ENCODE measurements at places on chromosomes 2 and 18.

- DNase-seq: no peak
Observed at GRCh38 chr2:237861875-237862527, 2.6 kb downstream of the RAMP1 start.

DNA sequence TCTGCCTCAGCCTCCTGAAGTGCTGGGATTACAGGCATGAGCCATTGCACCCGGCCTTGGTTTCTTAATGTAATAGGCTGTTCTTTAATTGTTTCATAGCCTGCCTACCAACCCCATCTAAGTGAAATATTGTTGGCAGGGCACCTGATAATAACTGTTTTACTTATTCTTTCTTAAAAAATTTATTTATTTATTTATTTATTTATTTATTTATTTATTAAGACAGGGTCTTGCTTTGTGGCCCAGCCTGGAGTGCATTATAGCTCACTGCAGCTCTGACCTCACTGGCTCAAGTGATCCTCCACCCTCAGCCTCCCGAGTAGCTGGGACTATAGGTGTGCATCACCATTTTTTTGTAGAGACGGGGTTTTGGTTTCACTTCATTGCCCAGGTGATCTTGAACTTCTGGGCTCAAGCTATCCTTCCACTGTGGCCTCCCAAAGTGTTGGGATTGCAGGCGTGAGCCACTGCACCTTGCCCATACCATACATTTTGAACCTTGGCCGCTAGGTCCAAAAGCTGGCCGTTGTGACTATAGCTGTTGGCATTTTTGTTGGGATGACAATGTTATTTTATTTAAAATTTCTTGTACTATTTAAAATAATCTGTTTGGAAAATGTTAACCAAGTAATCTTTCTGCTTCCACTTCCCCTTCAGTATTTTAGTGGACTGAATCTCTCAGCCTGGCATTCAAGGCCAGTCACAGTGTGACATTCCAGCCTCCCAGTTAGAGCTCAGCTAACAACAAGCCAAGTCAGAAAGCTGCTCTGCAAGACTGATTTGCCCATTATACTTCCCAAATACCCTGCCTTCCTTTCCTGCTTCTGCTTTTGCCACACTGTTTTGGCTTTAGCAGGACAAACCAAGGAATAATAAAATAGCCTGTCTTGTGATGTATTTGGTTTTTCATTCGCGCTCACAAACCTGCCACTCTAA is 52.4 kb downstream of the BABAM2 start:
- DNase-seq: no peak

DNA sequence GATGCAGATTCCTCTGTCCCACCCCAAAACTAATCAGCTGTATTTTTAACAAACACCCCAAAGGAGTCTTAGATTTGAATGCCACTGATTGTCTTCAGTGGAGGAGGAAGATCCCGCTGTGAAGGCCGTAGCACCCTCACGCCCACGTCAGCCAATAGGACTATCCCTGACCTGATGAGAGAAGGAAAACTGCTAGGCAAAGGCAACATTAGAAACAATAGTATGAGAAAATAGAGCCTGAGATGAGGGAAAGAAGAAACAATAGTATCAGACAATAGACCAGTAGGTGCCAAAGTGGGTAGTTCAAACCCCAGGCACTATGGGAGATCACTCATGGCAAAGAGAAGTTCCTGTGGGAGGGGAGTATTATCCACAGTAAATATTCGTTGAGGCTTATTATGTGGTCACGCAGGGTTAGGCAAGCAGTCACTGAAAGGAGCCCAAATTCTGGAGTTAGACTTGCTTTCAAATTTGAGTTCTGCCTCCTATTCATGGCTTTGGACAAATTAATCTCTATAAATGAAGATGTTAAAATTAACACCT is 2.8 kb downstream of the PCBP1 start:
- no peak for DNase-seq

GRCh38 chr2:172972005-172972619 is 103.5 kb upstream of the MAP3K20 start:
- peak; percentile 48 for DNase-seq

DNA sequence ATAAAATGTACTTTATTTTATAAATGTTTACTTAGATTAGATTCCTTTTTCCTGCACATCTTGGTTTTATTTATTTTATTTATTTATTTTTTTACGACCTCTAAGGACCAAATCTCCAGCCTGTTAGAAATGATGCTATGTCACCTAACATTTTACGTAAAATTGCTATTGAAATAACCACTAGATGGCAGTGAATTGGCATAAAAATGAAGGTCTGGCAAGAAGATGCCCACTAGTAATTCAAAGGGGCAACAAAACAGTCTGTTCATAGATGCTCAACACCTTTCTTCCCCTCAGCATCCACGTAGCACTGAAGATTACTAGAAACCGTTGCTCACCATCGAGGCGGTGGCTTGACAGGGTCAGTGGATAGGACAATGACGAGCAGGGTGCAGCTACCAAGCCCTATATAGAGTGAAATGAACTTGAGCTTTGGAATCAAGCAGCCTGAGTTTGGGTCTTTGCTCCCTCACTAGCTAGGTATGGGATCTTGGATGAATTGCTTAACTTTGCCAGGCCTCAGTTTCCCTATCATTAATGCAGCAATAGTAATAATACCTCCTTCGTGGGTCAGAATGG is 128.7 kb upstream of the L3MBTL4 start:
- DNase-seq: peak; percentile 50

- DNase-seq: peak; percentile 48
Observed at GRCh38 chr2:168300460-168300859, 53.1 kb upstream of the STK39 start.

GRCh38 chr18:37346048-37346447 is 219.6 kb downstream of the CELF4 start:
- DNase-seq: peak; percentile 24

GRCh38 chr2:219022616-219023015 is 18.7 kb downstream of the CFAP65 start:
- DNase-seq: no peak

GRCh38 chr2:166091439-166091838 is 36.4 kb downstream of the SCN1A start:
- no peak for DNase-seq

GRCh38 chr2:20650393-20650876 is 463 bp downstream of the HS1BP3 start:
- peak; percentile 23 for DNase-seq

DNA sequence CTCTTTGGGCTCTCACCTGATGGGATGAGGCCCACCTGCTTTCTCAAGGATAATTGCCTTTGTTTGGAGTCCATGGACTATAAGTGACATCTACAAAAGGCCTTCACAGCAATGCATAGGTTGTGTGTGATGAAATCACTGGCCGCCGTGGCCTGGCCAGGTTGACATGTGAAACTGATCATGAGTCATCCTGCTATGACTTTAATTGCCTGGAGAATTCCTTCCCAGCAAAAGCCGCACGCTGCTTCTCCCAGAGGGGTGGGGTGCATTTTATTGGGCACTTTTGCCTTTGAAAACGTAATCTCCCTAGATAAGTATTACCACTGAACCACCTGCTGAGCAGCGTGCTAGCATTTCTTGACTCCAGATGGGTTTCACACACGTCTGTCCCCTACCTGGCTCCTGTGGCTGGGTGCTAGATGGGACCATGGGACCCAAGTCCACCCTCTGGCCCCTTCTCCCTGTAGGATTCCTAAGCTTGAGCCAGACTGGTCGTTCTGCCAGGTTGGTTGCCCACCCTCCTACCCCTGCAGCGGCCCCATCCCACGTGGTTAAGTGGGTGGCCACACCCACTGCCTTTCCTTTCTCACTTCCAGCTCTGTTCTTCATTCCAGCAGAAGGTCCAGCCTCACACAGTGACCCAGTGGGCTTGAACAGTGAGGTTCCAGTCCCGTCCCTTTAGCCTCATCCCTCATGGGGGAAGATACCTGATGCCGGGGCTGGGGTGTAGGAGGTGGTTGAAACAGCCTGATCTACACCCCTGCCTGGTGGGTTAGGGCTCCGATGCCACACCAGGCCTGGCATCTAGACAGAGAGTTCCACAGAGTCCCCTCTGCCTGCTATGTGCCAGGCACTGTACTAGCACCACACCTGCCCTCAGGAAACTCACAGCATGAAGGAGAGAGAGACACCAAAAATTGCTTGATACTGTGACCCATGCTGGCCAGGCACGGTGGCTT is 89.6 kb downstream of the GBX2 start:
- peak; percentile 76 for DNase-seq

DNA sequence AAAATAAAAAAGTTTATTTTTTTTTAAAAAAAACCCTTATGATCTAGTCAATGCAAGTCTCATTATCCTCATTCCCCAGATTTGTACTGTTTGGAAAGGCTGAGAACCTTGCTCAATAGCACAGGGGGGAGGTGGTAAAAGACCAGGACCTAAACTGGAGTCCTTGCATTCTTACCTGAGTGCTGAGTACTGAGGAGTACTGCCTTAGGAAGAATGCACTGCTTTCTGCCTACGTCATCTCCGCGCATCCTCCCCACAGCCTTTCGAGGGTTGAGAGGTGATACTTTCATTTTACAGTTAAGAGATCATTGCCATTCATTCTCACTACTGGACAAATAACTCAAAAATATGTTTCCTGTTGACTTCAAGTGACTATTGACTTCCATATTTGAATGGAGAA is 73.8 kb downstream of the MAP3K20 start:
- DNase-seq: no peak

- DNase-seq: no peak
Observed at GRCh38 chr2:133123904-133124303, 444.4 kb downstream of the NCKAP5 start.

DNA sequence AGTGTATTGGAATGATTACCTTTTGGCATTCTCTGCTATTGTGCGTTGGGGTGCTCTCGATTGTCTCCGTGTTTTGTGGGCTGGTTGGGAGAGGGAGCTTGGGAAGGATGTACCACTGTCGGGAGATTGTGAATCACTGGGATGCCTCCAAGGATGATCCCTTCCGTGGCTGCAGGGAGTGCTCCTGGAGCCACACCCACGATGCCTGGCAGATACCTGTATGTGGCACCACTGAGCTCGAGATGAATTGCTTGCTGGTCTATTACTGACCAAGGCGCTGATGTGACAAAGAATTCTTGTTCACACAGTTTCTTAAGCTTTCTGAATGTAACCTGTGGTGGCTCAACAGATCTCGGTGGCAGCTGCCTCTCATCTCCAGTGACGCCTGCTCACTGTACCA is 159.7 kb upstream of the LHCGR start:
- DNase-seq: no peak

GRCh38 chr2:216680951-216681629 is 14.3 kb downstream of the IGFBP5 start:
- DNase-seq: no peak

- DNase-seq: peak; percentile 17
Observed at GRCh38 chr2:203062126-203062525, 47.5 kb downstream of the NBEAL1 start.

- DNase-seq: no peak
Observed at GRCh38 chr2:204226305-204226880, 289.8 kb downstream of the ICOS start.

DNA sequence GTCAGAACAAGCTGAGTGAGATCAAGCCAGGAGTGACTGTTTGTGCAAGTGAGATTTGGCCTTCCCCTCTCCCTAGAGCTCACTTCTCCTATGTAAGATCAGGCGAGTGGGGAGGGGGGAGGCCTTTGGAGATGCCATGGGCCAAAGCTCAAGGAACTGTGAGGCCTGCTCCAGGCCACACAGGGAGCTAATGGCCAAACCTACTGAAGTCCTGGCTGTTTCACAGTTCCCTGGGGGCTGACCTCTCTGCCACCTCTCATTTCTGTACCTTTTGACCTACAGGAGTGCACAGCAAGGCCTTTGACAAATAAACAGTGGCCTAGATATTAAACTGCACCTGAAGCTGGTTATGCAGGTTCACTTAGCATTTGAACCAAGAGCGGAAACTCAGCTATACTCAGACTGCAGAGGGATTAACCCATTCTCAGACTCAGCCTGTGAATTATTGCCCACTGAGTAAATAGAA is 235.0 kb upstream of the NT5C1B start:
- no peak for DNase-seq

GRCh38 chr2:38935568-38936172 is 46.0 kb downstream of the ARHGEF33 start:
- peak; percentile 57 for DNase-seq

- DNase-seq: peak; percentile 4
Observed at GRCh38 chr18:42196651-42197050, 241.6 kb downstream of the PIK3C3 start.

DNA sequence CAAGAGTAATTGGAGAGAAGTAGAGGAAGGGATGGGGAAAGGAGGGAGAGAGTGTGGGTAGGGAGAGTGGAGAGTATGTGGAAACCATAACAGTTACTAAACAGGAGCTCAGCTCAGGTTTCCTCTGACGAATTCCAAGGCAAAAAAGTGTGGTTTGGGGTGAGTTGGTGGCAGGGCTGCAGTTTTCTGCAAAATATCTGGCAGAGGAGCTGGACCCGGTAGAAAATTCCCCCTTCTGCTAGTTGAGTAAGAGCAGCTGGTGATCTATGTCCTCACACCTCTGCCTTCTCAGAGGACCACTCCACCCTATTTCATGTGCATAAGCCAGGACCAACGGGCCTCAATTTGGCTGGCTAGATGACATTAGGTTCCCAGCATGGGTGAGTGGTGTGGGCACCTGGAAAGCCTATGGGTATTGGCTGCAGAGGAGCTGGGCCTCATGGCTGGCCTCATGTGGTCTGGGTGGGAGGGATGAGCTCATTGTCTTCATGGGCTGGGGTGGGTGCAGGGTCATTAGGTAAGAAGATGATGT is 13.2 kb downstream of the NRP2 start:
- DNase-seq: peak; percentile 90

GRCh38 chr2:168801961-168802858 is at the start of gene NOSTRIN:
Gene NOSTRIN, plus strand, starts transcription at chr2:168802637. Its CDS starts 10 bp downstream, at chr2:168802647.
- peak; percentile 7 for DNase-seq

DNA sequence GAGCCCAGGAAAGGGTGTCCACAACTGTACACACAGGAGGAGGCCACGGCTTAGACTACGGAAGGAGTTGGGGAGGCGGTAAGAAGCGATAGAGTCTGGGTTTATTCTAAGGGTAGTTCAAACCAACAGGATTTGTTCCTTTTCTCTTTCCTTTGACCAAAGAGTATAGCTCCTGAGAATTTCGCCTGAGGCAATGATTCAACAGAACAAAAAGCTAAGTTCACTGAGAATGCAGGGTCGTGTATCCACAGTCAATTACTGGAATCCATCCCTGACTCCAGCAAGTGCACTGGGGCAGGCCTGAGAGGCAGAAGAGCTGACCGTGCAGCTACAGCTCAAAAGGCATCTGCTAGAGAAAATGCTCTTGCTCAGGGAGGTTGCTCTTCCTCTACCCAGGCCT is 140.9 kb downstream of the TFCP2L1 start:
- DNase-seq: no peak

GRCh38 chr2:51120754-51121280 is 88.9 kb upstream of the NRXN1 start:
- no peak for DNase-seq

DNA sequence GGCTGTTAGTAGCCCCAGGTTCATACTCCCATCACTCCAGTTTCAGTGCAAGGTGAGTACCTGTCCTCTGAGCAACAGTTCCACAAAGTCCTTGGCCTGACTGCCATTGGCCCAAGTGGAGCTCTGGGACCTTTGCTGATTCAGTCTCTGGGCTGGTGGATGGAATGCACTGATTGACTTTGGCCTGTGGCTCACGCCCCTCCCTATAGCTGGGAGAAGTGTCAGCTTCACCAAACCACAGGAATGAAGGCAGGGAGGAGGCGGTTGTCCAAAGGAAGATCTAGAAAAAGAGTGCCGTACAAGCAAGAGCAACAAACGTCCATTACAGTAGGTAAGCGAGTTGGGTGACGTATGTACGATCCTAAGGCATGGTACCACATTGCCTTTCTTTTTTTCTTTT is 34.0 kb downstream of the QPCT start:
- peak; percentile 83 for DNase-seq

- DNase-seq: no peak
Observed at GRCh38 chr2:206096876-206097275, 10.9 kb upstream of the INO80D start.

- no peak for DNase-seq
Observed at GRCh38 chr2:154549869-154550268, 148.6 kb upstream of the KCNJ3 start.
